ENCODE measurements at places on chromosomes 4 and X.

GRCh38 chrX:133307637-133308498 is 89.7 kb upstream of the TFDP3 start:
- no peak for DNase-seq

- DNase-seq = no peak
These were observed 345.3 kb upstream of the BMP3 start for GRCh38 chr4:80685214-80685613.

DNA sequence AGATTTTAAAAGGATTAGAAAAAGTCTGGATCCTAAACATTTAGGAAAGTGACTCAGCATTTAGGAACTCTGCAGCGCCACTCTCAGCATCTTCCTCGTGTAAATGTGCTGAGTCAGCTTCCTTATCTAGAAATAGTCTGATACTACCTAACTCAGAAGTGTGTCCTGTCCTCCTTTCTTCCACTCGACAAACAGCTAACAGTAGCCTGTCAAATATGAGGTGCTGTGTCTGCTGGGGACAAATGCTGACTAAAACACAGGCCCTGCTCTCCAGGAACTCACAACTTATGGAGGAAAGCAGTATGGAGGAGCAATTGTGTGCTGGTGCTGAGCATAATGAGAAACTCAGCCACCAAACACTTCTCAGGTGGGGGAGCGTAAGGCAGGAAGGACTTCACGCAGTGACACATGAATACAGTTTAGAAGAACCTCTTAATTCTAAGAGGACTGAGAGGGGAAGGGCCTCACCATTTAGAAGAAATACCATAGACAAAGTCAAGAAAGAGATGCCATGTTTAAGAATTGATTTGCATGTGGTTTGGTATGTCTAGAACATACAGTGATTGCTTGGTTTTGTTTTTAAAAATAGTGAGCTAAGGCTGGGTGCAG is 125.3 kb downstream of the SOWAHB start:
- peak; percentile 45 for DNase-seq

DNA sequence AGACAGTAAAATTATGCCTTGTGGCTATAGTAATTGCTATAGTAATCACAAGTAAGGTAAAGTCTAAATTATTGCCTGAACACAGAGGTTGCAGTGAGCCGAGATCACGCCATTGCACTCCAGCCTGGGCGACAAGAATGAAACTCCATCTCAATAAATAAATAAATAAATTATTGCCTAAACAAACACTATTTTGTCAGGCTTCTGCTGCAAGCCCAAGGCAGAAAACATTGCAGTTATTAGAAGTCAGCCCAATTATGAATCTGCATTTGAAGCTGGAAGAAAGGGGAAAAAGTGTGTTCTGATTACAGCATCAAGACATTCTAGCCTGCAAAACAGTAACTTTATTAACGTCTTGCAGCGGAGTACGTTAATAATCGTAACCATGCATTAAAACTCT is 17.1 kb downstream of the HSD17B13 start:
- DNase-seq = no peak

DNA sequence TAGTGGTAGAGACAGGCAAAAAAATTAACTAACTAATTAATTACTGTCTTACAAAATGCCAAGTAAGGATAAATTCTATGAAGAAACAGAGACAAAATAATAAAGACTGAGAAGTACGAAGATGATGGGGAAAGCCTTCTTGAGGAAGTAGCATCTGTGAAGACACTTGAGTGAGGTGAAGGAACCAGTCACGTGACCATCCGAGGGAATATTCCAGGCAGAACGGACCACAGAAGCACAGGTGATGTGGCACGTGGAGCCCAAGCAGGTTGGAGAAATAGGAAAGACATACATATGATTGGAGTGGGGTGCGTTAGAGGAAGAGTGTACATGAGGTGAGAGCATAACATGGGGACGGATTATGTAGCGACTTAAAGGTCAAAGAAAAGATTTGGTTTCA is 30.5 kb upstream of the SPP1 start:
- no peak for DNase-seq

DNA sequence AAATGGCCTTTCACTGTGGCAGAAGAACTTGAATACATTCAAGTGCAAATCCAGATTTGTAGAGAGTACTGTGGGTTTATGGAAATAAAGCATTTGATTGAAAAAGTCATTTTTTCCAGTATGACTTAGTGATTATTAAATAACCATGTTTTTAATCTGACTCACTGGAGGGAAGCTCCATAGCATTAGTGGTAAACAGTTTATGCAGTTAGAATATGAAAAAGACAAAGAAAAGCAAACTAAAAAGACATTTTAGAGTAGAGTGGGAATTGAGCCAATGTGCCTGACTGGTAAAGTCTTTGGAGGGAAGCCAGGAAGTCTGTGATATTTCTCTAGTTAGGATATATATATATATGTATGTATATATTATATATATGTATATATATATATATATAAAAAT is 53.4 kb downstream of the FAT4 start:
- DNase-seq = no peak

GRCh38 chr4:94545296-94545695 is 93.6 kb downstream of the PDLIM5 start:
- DNase-seq = peak; percentile 16

All from AG20443 (cell line).